ENCODE measurements at places on chromosomes 7 and 10. TPM values are rescaled to one million over a fixed set of nuclear protein-coding genes. Genes with fewer than 3 reads are reported as not detected.

The PIP gene
- total RNA-seq: not detected

The TLX1 gene
- total RNA-seq: not detected

The ZNF282 gene
- 16.7 TPM for total RNA-seq

The PON1 gene
- not detected for total RNA-seq

The SLC29A3 gene
- 2.3 TPM for total RNA-seq

The AOAH gene
- not detected for total RNA-seq

The EXOSC1 gene
- 33.1 TPM for total RNA-seq

The PTPN20 gene
- 0.33 TPM for total RNA-seq

The SFTPA1 gene
- not detected for total RNA-seq

The TCF7L2 gene
- total RNA-seq: 5.0 TPM

DNA sequence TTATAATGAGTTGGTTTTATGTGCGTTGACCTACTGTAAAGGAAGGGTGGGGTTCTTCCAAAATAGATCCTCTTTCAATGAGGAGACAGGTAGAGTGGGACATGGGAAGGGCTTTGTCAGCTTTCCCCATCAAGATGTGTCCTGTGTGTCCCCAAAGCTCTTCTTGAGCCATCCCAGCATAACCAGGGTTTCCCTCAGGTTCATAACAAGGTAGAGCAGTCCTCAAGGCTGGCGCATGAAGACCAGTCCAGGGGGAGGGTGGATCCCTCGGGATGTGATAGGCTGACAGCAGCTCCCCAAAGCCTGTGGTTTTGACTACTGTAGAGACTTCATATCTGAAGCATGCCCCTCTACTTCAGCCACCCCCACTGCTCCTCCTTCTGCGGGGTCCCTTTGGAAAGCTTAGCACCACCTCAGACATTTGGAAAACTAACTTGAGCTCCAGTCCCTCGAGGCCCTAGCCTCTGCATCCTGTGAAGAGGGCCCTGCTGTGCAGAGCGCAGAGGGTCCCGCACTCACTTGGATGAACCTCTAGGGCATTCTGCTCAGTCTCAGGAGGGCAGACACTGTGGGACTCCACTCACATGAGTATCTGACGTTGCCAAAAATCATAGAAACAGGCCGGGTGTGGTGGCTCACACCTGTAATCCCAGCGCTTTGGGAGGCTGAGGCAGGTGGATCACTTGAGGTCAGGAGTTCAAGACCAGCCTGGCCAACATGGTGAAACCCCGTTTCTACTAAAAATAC, 1.1 kb upstream of the GIMAP8 start:
- DNase-seq: no peak
- H3K36me3 ChIP-seq: no peaks in the 10 kb centered on the region
- no peak overlapping the region for H3K27ac ChIP-seq
- no peaks in the 10 kb centered on the region for H3K27me3 ChIP-seq
- H3K4me3 ChIP-seq: no peak overlapping the region
- no peaks in the 10 kb centered on the region for H3K4me1 ChIP-seq

DNA sequence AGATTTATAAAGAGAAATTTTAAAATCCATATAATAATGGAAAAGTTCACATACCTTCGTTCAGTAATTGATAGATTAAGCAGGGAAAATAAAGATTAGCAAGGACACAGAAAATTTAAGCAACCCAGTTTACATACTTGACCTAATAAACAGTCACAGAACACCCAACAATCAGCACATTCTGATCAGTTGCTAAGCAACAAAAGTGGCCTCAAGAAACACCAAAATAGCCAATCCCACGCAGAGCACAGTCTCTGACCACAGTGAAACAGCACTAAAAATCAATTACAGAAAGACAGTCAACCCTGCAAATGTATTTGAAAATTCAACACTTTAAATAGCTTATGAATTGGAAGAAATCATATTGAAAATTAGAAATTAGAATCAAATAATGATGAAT, 39.3 kb upstream of the DRGX start:
- no peak overlapping the region for H3K4me3 ChIP-seq
- H3K4me1 ChIP-seq: no peaks in the 10 kb centered on the region
- no peak for DNase-seq
- no peaks in the 10 kb centered on the region for H3K27me3 ChIP-seq

DNA sequence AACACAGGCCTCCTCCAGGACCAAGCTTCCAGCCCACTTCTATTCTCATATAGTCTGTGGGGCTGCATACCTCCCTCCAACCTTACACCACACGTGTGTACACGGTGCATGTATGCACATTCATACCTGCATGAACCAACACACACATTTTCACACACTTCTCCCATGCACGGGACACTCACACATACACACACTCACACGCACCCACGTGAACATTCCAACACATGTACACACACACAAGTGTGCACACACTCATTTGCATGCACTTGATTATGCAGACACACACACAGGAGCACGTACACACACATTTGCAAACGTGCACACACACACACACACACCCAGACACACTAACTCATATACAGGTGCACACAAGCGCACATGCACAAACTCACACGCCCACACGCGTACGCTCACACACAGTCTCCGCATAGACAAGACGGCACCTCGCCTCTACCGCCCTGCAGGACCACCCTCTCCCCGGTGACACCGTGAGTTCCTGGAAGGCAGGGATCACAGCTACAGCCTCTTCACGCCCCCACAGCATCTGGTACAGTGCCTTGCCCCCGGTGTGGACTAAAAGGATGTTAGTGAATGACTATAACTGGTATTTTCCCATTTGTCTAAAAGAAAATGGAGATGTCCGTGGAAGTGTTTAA, 263.8 kb downstream of the PTPRN2 start:
- H3K4me1 ChIP-seq: no peaks in the 10 kb centered on the region
- no peak overlapping the region for H3K27ac ChIP-seq

DNA sequence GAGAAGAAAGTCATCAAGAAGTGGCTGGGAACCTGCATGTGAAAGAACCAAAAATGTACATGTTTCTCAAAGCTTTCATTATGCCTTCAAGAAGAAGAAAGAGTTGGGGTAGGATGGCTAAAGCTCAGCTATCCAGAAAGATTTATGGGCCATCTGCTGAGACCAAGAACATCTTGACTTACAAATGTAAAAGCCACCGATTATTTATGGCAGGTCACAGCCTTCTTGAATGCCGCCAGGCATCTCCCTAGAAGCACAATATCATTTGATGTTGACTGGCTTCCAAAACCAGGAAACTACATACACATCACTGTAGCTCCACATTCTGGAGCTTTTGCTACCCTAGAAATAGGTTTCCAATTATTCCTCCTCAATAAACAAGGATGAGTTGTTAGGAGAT, 254.2 kb upstream of the AOAH start:
- no peak overlapping the region for H3K27ac ChIP-seq
- H3K36me3 ChIP-seq: no peaks in the 10 kb centered on the region
- DNase-seq: no peak

DNA sequence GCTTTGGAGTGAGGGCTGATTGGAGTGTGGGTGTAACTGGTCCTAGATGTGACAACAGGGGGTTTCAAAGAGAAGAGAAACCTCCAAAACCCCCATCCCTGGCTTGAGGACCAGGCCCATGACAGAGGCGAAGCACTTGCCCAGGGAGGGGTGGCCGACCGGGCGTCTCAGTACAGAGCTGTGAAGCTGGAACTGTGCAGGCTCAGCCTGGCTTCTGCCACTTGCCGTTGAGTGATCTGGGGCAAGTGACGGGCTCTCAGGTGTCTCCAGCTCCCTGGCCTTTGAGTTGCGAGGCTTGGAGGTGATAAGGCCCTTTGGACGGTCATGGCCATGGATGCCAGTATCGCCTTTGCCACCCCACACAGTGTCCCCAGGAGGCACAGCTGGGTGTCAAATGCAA, 531.4 kb upstream of the FOXK1 start:
- no peak for DNase-seq
- no peaks in the 10 kb centered on the region for H3K4me1 ChIP-seq
- H3K36me3 ChIP-seq: no peaks in the 10 kb centered on the region
- no peak overlapping the region for H3K27ac ChIP-seq
- H3K4me3 ChIP-seq: no peak overlapping the region

GRCh38 chr10:32340596-32341180, 6.3 kb downstream of the EPC1 start:
- H3K36me3 ChIP-seq: no peaks in the 10 kb centered on the region
- no peaks in the 10 kb centered on the region for H3K27me3 ChIP-seq
- no peak for DNase-seq
- H3K27ac ChIP-seq: no peak overlapping the region
- no peak overlapping the region for H3K4me3 ChIP-seq
- H3K4me1 ChIP-seq: peaks cover 2% of the 10 kb centered on the region

- no peak for DNase-seq
- no peaks in the 10 kb centered on the region for H3K27me3 ChIP-seq
- H3K27ac ChIP-seq: peak overlapping the region; percentile 37
- H3K4me3 ChIP-seq: peak overlapping the region; percentile 61
- H3K36me3 ChIP-seq: no peaks in the 10 kb centered on the region
- H3K4me1 ChIP-seq: peaks cover 16% of the 10 kb centered on the region
Observed at GRCh38 chr10:74824900-74825370, 1.5 kb upstream of the KAT6B start.

DNA sequence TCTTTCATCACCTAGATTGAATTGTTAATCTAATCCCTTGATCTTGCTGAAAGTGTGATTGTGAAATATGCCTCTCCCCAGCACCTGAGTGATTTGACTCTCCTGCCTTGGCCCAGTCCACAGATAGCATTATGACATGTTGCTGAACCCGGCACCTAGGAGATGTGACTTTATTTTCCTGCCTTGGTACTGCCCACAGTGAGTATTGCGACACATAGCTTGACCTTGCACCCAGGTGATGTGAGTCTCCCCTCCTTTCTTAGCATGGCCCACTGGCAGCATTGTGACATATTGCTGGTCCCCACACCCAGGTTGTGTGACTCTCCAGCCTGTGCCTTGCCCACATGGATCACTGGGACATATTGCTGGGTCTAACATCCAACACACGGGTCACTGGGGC, 32.5 kb upstream of the ZNF107 start:
- H3K27me3 ChIP-seq: no peaks in the 10 kb centered on the region
- no peak overlapping the region for H3K4me3 ChIP-seq
- H3K27ac ChIP-seq: no peak overlapping the region
- no peak for DNase-seq
- no peaks in the 10 kb centered on the region for H3K4me1 ChIP-seq

- H3K27me3 ChIP-seq: no peaks in the 10 kb centered on the region
- H3K4me3 ChIP-seq: no peak overlapping the region
- no peak overlapping the region for H3K27ac ChIP-seq
- no peak for DNase-seq
Observed at GRCh38 chr7:110673148-110673547, 417.8 kb upstream of the LRRN3 start.

GRCh38 chr7:46450886-46451285, 529.8 kb upstream of the IGFBP3 start:
- DNase-seq: no peak
- H3K27me3 ChIP-seq: no peaks in the 10 kb centered on the region
- no peak overlapping the region for H3K27ac ChIP-seq
- H3K4me3 ChIP-seq: no peak overlapping the region
- peaks cover under 1% of the 10 kb centered on the region for H3K4me1 ChIP-seq

- no peak for DNase-seq
- no peaks in the 10 kb centered on the region for H3K36me3 ChIP-seq
- no peaks in the 10 kb centered on the region for H3K4me1 ChIP-seq
- H3K27me3 ChIP-seq: no peaks in the 10 kb centered on the region
- H3K27ac ChIP-seq: no peak overlapping the region
- no peak overlapping the region for H3K4me3 ChIP-seq
Observed at GRCh38 chr10:113216102-113216501, 266.1 kb downstream of the TCF7L2 start.

GRCh38 chr7:99876933-99877332, at the start of gene OR2AE1:
TSS of gene OR2AE1 (minus strand) at chr7:99877033. CDS start at chr7:99877033, 0 bp downstream.
- H3K36me3 ChIP-seq: no peaks in the 10 kb centered on the region
- DNase-seq: no peak
- H3K27ac ChIP-seq: no peak within 1 kb of the TSS
- no peak within 1 kb of the TSS for H3K4me3 ChIP-seq
- H3K4me1 ChIP-seq: no peaks in the 10 kb centered on the region

DNA sequence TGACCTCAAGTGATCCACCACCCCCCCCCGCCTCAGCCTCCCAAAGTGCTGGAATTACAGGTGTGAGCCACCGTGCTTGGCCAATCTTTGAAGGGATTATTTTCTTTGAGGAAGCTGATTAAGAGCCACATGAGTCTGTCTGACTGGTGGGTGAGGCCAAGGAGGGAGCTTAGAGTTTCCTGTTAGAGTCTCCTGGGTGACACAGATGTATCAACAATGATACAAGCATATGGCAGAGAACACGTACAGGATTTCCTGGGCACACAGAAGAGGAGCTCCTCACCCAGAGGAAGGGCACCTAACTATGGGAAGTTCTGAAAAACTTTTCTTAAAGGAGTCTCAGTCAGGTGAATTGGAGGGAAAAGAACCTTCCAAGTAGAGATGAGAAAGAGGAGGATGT, 69.4 kb downstream of the GOLGA7B start:
- no peak overlapping the region for H3K4me3 ChIP-seq
- no peaks in the 10 kb centered on the region for H3K4me1 ChIP-seq
- H3K27me3 ChIP-seq: no peaks in the 10 kb centered on the region

DNA sequence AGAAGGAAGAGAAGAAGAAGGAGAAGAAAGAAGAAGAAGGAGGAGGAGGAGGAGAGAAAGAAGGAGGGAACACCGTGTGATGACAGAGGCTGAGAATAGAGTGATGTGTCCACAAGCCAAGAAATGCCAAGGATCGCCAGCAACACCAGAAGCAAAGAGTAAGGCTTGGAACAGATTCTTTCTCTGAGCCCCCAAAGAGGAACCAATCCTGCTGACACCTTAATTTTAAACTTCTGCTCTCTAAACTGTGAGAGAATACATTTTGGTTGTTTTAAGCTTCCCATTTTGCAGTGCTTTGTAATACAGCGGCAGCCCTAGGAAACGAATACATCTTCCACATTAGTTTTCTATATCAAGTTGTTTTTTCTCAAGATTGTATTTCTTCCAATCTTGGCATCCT, 13.9 kb upstream of the WNT8B start:
- peaks cover 3% of the 10 kb centered on the region for H3K27me3 ChIP-seq
- no peak overlapping the region for H3K4me3 ChIP-seq
- no peak for DNase-seq
- H3K4me1 ChIP-seq: no peaks in the 10 kb centered on the region
- no peak overlapping the region for H3K27ac ChIP-seq
- no peaks in the 10 kb centered on the region for H3K36me3 ChIP-seq

DNA sequence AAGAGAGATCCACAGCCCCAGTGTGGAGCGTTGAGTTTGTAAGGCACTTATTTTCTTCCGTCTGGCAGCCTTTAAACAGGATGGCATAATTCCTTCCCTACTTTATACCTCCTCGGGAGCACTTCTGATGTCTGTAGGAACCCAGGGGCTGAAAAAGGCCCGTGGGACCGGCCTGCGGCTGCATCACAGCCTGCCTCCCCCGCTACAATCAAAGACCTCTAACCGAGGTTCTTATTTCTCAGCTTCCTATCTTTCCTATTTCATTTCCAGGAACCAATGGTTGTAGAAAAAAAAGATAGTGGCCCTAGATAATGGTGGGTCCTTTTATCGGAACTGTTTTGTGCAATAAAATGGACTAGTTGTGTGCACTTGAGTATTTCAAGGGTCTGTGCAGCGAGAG, 4.1 kb upstream of the CTBP2 start:
- no peak for DNase-seq
- no peak overlapping the region for H3K4me3 ChIP-seq
- no peak overlapping the region for H3K27ac ChIP-seq
- H3K36me3 ChIP-seq: no peaks in the 10 kb centered on the region
- no peaks in the 10 kb centered on the region for H3K27me3 ChIP-seq
